ENCODE measurements at places on chromosomes 12 and 14.

DNA sequence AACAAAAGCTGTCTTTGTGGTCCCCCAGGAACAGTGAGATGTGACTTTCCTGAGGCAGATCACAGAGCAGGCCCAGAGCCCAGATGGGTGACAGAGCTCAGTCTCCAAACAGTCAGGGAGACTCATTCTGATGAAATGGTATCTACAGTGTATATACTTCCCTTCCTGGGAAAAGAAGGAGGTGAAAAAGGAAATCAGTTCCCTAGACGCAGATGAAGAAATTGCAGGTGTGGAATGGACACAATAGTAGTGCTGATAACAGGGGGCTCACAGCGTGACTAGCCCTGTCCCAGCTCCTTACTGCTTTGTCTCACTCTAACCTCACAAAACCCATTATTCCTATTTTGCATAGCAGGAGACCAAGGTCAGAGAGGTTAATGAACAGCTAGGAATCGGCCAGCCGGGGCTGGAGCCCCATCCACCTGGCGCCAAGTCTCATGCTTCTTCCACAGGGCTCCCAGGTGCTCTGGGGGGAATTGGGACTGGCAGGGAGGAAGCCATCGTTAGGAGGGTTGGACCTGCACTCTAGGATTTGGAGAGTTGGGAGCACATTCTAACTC is 11.9 kb downstream of the KCNH3 start:
- no peak for DNase-seq

DNA sequence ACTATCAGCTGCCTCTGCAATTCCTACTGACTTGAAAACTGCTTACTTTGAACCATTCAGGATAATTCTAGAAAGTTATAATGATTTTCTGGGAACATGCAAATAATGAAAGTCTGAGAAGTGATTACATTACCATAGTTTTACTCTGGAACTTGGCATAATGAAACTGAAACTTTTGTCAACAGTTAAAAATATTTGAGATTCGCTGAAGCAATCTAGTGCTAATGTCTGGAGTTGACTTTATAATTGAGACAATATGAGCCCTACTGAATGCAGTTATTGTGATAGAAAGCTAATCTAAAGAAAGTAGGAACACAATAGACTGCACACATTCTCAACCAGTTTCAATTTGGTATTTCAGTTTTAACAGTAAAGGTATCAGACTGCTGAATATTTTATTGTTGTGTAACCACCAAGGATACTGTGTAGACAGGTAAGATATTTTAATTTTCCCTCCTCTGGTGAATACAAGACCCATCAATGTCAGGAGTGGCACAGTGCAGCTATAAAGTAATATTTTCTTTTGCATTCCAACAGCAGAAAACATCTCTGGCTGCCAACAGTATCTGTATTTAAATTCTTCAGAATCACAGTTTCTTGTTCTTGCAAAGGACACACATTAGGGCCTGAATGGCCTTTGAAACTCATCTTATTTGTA is 483.5 kb downstream of the ATP23 start:
- DNase-seq = no peak

DNA sequence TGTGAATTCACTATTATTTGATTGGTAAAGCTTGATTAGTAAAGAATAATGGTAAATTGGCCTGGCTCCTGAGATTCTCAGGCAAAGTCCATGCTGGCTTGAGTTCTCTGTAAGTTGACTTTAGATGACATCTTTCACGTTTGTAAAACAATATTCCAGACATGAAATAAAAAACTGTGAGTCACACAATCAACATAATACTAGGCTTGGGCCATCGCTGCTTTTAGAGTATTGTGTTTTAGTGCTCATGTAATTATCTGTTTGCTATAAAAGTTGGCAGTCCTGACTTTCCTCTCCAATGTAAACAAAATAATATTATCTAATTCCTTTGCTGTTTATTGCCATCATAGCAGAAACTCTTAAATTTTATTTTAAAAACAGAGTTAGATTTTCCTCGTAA is 3.9 kb upstream of the TBC1D30 start:
- DNase-seq = no peak

DNA sequence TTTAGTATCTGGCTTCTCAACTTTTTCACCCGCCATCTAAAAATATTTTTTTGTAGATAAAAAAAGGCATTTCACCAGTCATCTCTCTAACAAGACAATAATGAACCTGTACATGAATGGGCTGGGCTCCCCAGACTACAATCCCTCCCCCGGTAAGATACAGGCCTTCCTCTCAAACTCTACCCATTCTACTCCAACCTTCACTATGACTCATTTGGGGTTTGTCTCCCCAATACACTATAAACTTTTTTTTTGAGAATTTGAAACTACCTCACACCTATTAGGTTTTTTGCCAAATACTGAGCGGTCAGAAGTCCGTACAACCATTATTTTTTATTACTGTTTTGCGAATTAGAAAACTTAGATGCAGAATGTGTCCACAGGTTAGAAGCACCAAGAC is 784 bp downstream of the RPL6 start:
- DNase-seq = peak; percentile 18

DNA sequence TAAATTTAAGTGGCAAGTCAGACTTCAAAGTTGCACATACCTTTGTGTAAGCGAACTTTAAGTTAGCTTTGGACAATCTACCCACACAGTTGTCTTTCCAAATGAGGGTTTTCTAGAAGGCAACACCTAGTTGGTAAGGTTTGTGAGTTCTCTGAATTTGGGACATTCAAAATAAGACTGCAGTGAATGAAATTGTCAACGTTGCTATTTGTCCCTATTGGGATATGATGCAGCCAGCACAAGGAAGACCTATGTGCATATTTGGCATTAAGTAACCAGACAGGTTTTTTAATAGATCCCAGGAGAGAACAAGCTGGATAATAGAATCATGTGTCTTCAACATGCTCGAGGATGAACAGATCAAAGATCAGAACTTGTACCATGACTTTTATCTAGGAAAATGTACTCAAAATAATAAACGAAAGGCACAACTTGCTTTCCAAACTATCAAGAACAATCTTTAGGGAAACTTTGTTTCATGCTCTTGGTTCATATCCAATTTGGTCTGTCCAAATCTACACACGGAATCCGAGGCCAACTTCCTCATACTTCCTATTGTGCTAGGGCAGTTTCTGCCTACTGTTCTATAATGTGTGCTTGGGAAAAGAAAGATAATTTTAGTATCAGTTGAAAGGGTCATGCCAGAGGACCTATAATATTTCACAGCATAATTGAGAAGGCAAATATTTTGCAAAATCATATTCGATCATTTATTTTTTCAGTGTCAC is 284.2 kb upstream of the SOX5 start:
- no peak for DNase-seq

DNA sequence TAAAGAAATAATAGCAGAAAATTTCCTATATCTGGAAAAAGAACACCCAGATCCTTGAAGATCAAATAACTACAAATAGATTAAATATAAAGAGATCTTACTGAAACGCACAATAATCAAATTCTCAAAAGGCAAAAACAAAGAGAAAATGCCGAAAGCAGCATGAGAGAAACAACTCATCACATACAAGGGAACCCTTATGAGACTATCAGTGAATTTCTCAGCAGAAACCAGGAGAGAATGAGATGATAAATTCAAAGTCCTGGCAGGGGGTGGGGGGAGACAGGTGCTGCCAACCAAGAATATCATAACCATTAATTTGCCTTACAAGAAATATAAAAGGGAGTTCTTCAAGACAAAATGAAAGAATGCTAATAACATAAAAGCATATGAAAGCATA is 73.7 kb downstream of the CEP128 start:
- DNase-seq = no peak

GRCh38 chr12:754473-754820 is 2.1 kb downstream of the WNK1 start:
- DNase-seq = no peak

- DNase-seq = no peak
Observed at GRCh38 chr12:11825278-11825677, 175.8 kb downstream of the ETV6 start.

DNA sequence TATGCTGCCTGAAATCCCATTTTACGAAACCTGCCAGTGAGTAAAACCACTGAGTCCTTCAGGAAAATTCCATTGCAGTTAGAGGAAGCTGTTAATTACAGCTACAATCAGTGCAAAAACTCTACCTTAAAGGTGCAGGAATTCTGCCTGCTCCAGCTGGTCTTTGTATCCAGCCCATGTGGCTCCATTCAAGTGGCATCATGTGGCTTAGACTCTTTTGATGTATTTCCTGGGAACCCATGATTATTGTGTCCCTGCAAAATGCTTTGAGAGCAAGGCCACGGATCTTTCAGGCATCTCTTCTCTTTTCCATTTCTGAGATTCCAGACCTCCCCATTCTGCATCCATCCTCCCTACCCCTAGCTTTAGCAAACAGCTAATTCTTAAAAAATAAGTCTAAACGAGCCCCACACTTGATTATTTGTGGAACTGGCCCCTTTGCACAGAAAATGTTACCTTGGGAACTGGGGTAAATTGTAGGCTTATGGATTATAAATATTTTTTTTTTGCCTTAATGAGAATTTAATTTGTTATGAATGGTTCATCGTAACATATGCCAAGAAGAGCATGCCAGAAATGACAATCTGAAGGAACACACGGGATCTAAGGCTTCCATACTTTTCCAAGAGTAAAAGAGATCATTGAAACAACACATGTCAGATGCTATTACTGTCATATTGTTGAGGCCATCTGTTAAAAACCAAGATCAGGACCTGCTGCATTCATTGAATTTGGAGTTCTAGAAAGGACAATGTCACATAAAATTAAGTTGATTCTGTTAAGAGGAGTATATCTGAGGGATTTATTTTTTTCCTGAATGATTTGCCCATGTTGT is 144.6 kb downstream of the TPH2 start:
- DNase-seq = no peak

- no peak for DNase-seq
Observed at GRCh38 chr12:125954362-125954761, 889.1 kb downstream of the AACS start.

GRCh38 chr14:93059917-93060545 is 55.7 kb downstream of the ITPK1 start:
- no peak for DNase-seq

DNA sequence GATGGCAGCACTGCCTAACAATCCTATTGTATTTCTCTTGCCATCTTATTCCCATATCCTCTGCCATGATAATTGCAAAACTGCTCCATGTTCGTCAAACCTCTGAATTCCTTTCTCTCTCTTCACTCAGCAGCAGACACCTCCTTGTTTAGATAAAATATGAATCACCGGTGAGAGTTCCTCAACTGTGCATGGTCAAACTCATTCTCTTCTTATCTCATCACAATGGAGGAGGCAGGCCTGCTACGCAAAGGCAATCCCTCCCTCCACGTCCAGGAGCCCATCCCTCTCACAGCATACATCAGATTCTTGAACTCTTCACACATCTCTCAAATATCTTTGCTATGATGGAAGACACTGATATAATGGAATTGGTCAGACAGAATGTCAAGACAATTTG is 90.1 kb upstream of the DAAM1 start:
- no peak for DNase-seq

DNA sequence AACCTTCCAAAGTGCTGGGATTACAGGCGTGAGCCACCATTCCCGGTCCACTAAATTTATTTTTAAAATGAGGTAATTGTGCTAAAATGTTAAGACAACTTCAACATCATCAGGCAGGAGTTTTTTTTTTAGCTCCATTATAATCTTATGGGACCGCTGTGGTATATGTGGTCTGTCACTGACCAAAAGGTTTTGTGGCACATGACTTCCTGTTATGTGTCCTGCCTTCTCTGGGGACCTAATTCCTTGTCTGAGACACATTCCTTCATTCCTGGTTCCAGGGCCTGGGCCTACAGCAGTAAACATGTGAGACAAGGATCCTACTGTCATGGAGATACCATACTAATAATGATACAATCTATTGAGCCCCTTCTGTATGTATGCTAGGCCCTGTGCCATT is 4.9 kb downstream of the TEX52 start:
- no peak for DNase-seq
